Globus pallidus (tissue), 1 donor: ENCODE measurements at places on chromosomes 16 and 17.

DNA sequence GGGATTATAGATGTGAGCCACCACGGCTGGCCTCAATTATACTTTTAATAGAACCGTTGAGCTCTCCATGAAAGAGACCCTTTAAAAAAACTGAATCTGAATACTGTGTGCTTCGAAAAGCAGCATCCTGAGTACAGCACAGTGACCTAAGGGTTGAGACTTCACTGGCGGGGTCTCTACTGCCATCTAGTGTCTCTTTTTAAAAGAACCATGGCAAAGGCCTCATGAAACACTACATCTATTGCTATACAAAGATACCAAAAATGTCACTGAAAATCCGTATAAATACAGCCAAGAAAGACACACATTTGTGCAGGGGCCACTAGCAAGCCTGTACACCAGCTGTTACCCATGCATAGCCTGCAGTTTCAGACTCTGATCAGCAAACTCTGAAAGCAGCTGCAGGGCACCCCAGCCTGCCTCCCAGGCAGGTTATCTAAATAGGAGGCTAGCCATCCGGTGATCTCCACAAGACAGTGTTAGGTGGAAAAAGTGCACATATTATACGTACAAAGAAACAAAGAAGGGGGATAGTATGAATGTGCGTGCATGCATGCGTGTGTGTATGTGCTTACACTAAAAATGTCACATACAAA, 35.3 kb downstream of the NPLOC4 start:
- DNase-seq: peak; percentile 61

GRCh38 chr16:86542756-86543750, 12.0 kb downstream of the MTHFSD start:
- no peak for DNase-seq

DNA sequence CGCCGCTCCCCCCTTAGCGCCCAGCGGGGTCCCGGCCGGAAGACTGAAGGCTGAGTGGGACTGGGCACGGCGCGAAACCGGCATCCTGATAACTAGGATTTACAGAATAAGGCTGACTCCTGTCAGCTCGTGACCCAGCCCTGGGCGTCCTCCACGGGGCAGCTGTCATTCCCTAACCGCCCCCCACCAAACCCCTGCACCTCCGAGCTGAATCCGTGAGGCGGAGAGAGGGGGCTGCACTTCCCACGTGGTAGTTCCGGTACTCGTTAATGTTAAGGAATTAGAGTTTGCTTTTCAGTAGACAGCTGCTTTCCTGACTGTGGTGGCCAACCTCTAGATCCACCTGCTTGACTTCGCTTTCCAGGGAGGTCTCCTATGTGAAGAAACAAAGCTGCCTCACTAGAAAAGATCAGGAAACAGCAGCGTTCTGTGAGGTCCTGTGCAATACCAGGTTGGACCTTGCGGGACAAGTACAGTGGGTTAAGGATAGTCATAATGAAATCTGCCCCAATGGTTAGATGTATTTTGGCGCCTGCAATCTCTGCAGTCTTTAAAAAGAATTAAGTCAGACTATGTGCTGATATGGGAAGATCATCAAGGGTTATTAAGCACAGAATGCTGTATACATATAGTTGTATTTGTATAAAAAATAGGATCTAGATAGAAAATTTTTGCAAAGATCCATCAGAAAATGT, 1.1 kb upstream of the WBP2 start:
- no peak for DNase-seq

DNA sequence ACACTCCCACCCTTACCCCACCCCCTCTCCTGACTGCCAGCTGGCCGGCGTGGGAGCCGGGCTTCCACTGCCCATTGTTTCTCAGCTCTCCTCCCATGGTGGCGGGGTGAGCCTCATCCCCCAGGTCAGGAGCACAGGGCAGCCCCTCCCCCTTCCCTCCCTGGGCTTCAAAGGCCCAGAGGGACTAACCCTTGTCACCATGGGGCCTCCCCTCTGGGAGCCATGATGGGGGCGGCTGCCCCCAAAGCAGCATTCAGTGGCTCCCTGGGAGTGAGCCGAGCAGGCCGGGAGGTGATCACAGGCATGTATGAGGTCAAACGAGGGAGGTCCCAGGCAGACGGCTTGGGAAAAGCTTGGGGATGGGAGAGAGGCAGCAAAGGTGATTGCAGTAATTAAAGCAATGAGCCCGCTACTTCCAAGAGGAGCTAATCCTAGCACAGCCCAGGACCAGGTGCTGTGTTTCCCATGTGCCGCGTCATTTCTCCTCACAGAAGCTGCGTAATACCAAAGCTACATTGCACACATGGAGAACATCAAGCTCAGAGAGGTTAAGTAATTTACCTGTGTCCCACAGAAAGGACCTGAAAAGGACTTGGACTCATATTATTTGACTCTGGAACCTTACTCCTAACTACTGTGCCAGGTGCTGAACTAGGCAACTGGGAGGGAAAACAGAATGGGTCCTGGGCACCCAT, 24.5 kb downstream of the CDK5RAP3 start:
- DNase-seq: no peak

DNA sequence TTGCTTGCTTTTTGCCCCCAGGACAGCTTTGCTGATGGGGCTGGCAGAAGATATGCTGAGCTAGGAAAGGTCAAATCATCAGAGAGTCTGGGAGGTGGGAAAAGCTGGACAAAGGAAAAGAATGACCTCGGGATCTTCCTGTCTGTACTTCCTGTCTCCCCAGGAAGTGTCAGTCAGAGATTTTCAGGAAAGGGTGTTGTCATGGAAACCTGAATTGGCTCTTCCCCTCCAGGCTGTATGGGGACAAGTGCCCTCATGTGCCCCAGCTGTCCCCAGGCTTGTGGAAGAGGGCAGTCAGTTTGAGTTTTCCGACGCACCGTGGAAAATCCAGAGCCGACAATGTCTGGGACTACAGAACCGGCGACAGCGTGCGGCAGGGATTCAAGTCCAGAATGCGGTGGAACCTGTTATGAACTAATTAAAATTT, 122.7 kb upstream of the ZFHX3 start:
- DNase-seq: no peak

GRCh38 chr16:21638573-21638975, 13.8 kb downstream of the IGSF6 start:
- DNase-seq: no peak
